Glutamatergic neuron (in vitro differentiated cells): ENCODE measurements at places on chromosomes 11 and 22. TPM values are rescaled to one million over a fixed set of nuclear protein-coding genes. Genes with fewer than 3 reads are reported as not detected.

GRCh38 chr11:14237444-14237961 is 121.5 kb downstream of the RRAS2 start:
- H3K4me1 ChIP-seq = no peaks in the 10 kb centered on the region
- H3K27ac ChIP-seq = no peak overlapping the region
- peaks cover 6% of the 10 kb centered on the region for H3K27me3 ChIP-seq

ASPHD2 gene
- 19.0 TPM for total RNA-seq

GRCh38 chr11:68842427-68843051 is 823 bp upstream of the CPT1A start:
- H3K36me3 ChIP-seq = peaks cover 4% of the 10 kb centered on the region
- peaks cover 2% of the 10 kb centered on the region for H3K4me1 ChIP-seq
- peak overlapping the region; percentile 44 for H3K4me3 ChIP-seq
- no peak overlapping the region for H3K27ac ChIP-seq

CASTOR1 gene
- 4.5 TPM for total RNA-seq

GRCh38 chr11:71474771-71475483 is 21.9 kb downstream of the NADSYN1 start:
- no peak overlapping the region for H3K27ac ChIP-seq
- H3K4me3 ChIP-seq = no peak overlapping the region
- peaks cover 9% of the 10 kb centered on the region for H3K36me3 ChIP-seq
- peaks cover 4% of the 10 kb centered on the region for H3K4me1 ChIP-seq
- no peaks in the 10 kb centered on the region for H3K27me3 ChIP-seq
- no peak for DNase-seq

- no peaks in the 10 kb centered on the region for H3K27me3 ChIP-seq
- no peaks in the 10 kb centered on the region for H3K36me3 ChIP-seq
- H3K27ac ChIP-seq = no peak overlapping the region
- DNase-seq = no peak
- no peak overlapping the region for H3K4me3 ChIP-seq
These were observed 415.7 kb downstream of the SOX6 start for GRCh38 chr11:15940462-15941205.

- H3K4me3 ChIP-seq = no peak overlapping the region
- peaks cover 5% of the 10 kb centered on the region for H3K36me3 ChIP-seq
- DNase-seq = no peak
- H3K4me1 ChIP-seq = no peaks in the 10 kb centered on the region
These were observed 60.0 kb downstream of the BARX2 start for GRCh38 chr11:129435499-129436245.

GRCh38 chr11:84264066-84264465 is 977.9 kb upstream of the CCDC90B start:
- H3K4me1 ChIP-seq = peaks cover 10% of the 10 kb centered on the region
- no peak overlapping the region for H3K4me3 ChIP-seq

DNA sequence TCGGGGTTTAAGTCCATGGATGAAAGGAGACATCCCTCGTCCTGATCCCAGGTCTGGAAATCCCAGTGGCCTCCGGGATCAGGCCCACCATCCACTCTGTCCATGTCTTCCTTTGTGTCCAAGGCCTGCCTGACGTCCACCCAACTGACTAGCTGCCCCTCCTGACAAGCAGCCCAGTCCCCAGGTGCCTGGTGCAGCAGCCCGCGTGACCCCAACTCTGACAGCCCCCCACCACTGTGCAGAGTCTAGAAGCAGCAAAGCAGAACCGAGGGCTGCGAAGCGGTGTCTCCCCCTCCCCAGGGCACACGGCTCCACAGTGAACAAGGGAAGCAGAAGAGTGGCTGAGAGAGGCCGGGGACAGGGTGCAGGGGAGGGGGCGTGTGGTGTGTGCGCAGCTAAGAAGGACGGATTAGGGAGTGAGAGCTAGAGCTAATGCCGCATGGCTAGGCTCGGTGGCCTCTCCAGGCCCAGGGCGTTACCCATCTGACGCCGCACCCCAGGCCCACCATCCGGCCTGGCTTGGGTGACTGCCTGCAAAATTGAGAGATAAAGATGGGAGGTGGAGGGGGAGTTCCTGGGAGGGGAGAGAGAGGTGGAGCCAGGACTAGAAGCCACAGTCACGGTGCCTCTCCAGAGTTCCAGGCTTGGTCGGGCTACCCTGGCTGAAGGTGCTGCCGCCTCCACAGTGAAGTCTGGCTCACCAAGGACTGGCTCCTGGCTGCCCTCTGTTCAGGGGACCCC is 16.6 kb upstream of the BAIAP2L2 start:
- no peaks in the 10 kb centered on the region for H3K36me3 ChIP-seq
- no peak for DNase-seq
- H3K4me3 ChIP-seq = no peak overlapping the region
- peaks cover 9% of the 10 kb centered on the region for H3K4me1 ChIP-seq
- no peak overlapping the region for H3K27ac ChIP-seq

GRCh38 chr22:32040324-32040904 is 2.6 kb upstream of the SLC5A1 start:
- no peak overlapping the region for H3K4me3 ChIP-seq
- no peaks in the 10 kb centered on the region for H3K36me3 ChIP-seq
- DNase-seq = no peak
- peaks cover 3% of the 10 kb centered on the region for H3K27me3 ChIP-seq

DNA sequence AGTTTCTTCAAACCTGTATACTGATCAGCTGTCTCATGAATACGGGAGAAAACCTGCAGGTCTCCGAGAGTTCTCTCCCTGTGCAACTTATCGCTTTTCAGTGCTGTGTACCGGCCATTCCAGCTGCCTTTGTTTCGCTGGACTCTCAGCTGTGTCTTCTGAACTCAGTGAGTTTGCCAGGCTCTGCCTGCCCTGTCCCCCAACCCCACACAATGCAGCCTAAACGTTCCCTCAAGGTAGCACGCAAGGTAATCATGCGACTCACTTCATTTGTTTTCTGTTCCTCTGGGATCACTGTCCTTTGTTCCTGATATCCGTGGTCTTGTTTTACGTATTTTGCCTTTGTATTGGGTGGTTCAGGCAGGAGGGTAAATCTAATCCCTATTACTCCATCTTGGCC is 13.5 kb downstream of the RBM7 start:
- no peaks in the 10 kb centered on the region for H3K36me3 ChIP-seq
- H3K27me3 ChIP-seq = no peaks in the 10 kb centered on the region
- no peak for DNase-seq
- H3K27ac ChIP-seq = peak overlapping the region; percentile 10

DNA sequence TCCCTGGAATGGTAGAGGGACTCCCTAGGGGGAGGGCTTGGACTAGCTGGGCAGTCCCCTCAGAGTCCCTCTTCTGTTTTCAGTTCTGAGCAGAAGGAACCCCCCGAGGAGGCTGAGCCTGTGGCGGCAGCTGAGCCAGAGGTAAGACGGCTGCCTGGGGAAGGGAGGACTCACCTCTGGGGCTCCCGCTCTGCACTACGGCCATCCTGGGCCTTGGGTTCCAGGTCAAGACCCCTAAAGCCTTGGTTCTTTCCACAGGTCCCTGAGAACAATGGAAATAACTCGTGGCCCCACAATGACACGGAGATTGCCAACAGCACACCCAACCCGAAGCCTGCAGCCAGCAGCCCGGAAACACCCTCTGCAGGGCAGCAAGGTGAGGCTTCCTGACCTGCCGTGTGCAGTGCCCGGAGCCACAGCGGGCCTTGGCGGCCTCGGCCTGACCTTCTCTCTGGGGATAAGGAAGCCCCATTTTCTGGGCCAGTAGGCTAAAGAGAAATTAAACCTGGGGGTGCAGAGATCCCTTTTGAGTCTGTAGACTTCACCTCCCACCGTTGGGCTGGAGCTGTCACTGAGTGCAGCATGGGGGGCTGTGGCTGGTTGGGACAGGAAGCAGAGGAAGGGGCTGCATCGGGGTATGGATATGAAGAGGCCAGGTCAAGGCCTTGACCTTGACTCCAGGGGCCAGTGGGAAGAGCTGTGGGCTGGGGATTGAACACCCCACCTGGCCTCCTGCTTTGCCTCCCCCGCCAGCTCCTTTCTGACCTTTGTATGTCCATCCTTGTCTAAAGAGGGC is 15.0 kb downstream of the INCENP start:
- H3K27ac ChIP-seq = no peak overlapping the region
- peaks cover 5% of the 10 kb centered on the region for H3K4me1 ChIP-seq
- no peak for DNase-seq
- H3K36me3 ChIP-seq = no peaks in the 10 kb centered on the region
- H3K27me3 ChIP-seq = no peaks in the 10 kb centered on the region

- peaks cover 5% of the 10 kb centered on the region for H3K36me3 ChIP-seq
- H3K4me3 ChIP-seq = peak within 1 kb of the TSS; percentile 43
- peak within 1 kb of the TSS; percentile 35 for H3K27ac ChIP-seq
These were observed at the start of gene CRYAB for GRCh38 chr11:111911563-111912401. Gene CRYAB, minus strand, starts transcription at chr11:111911770. Its CDS starts 46 bp downstream, at chr11:111911724.
